ENCODE measurements at places on chromosomes 11 and 22.

DNA sequence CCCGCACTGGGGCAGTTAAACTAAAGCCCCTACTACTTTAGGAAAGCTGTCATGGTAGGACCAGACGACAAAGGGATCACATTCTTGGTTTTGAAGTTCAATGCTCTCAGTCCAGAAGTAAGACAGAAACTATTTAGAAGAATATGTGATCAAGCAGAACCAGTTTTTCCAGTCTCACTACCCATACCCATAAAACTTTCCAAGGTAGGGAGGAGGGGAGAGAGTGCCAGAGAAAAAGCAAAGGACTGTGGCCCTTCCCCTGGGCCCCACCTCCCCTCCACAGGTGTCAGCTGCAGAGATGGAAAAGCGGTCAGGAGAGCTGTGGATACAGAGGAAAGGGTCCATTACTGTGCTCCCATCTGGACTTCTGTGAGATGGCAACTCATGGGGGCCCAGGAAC is 587.1 kb downstream of the SOX6 start:
- DNase-seq = no peak

- DNase-seq = no peak
Measured at GRCh38 chr11:120284272-120284671, 40.8 kb upstream of the TLCD5 start.

- no peak for DNase-seq
Measured at GRCh38 chr22:21902296-21903087, 35.0 kb upstream of the MAPK1 start.

DNA sequence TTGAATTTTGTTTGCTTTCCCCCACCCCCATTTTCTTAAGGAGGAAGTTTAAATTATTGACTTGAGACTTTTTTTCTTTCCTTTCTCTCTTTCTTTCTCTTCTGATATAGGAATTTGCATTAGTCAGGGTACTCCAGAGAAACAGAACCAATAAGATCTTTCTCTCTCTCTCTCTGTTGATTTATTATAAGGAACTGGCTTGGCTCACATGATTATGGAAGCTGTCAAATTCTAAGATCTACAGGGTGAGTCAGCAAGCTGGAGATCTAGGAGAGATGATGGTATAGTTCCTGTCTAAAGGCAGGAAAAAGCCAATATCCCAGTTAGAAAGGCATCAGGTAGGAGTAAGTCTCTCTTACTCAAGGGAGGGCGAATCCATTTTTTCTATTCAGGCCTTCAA is 64.0 kb downstream of the CCDC81 start:
- no peak for DNase-seq

DNA sequence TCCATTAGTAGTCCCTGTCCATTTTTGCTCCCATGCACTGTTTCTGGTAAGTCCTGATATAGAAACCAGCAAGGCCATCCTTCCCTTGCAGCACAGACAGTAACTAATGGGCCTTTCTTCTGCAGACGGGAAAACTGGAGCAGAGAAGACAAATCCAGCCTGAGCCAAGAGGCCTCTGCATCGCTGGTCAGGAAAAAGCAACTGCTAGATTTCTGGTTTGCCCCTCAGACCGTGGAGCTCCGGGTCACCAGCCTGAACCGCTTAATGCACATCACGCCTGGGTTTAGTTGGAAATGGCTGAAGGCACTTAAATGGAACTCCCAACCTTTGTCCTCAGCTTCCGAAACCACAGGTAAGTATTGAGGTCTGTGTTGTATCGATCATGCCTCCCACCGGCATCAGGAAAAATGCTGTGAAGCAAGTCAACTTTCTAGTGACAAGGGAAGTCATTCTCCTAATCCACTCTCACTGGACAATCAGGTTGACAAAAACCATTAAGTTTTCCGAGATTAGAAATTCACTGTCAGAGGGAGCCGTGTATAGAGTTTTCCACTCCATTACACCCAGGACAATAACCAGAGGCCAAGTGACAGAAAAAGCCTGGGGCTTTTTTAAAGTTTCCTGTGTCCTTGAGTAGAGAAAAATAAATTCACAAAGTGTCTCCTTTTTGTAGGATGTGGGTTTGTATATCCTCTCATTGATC is 14.8 kb upstream of the LMO2 start:
- DNase-seq = no peak

DNA sequence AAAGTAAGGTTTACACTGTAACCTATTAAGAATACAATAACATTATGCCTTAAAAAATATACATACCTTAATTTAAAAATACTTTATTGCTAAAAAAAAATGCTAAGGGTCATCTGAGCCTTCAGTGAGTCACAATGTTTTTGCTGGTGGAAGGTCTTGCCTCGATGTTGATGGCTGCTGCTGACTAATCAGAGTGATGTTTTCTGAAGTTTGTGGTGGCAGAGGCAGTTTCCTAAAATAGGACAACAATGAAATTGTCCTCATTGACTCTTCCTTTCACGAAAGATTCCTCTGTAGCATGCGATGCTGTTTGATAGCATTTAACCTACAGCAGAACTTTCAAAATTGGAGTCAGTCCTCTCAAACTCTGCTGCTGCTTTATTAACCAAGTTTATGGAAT is 97.6 kb downstream of the FAT3 start:
- DNase-seq = no peak
